ENCODE measurements at places on chromosomes 3 and 15.

GRCh38 chr3:151191095-151191494 lies 11.9 kb downstream of the GPR171 start:
- no peak for DNase-seq

DNA sequence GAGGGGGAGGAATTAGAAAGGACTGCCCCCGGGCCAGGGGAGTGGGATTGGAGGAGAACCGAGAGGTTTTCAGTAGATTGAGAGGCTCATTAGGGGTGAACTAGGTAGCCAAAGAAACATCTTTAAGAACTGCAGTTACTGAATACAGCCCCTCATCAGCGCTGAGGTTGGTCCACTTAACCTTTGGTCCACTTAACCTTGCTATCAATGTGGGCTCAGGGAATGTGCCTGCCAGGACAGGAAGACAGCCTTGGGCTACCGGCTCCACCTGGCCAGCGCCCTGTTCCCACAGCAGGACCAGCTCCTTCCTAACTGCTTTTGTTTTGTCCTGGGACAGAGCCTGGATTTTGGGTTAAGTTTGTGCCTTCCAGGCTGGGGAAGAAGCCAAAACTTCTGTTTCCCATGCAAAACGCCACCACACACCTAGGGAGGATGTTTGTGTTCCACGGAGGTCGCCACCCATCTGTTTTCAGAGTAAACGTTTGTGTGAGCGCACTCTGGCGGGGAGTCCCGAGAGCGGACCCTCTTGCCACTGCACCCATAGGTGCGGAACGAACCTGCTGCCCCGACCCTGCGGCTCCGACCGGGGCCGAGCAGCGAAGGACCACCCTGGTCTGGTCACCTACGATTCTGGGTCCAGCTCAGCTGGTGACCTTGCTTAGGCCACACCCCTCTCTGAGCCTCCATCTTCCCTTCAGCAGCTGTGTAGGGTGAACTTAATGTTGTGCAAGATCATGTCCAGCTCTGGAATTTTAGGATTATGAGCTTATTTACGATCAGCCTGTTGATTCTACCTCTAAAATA lies 107.4 kb downstream of the VGLL4 start:
- no peak for DNase-seq

- no peak for DNase-seq
These were observed 178.1 kb downstream of the RORA start for GRCh38 chr15:61050844-61051568.

DNA sequence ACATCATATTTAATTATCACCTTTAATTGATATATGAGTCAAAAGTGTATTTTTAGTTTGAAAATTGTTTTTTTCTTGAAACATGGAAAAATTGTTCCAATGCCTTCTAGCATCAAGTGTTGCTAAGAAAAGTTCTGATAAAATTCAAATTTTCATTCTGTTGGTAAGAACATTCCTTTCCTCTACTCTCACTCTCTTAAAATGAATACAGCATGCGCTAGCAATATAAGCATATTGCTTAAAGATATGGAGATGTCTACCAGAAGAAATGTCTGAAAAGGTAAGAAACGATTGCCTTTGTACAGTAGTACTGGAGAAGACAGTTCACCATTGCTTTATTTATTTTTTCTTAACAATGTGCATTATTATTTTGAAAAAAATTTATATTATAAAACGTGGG lies 17.6 kb upstream of the ZBTB38 start:
- DNase-seq: no peak

DNA sequence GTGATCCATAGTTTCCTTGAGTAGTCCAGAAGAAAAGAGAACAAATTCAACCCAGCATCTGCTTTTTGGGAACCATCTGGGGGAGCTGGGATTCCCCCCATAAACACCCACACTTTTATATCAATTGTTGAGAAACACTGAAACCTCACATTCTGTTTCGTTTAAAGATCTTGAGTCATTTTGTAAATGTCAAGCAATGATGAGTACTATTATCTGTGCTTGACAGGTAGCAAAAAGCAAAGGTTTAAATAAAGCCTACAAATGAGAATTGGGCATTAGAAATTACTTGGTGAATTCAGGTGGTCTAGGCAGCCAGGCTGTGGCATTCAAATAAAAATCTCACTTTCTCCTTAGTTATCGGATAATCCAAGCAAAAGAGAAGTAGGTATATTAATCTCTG lies 75.7 kb downstream of the TMEM266 start:
- no peak for DNase-seq

DNA sequence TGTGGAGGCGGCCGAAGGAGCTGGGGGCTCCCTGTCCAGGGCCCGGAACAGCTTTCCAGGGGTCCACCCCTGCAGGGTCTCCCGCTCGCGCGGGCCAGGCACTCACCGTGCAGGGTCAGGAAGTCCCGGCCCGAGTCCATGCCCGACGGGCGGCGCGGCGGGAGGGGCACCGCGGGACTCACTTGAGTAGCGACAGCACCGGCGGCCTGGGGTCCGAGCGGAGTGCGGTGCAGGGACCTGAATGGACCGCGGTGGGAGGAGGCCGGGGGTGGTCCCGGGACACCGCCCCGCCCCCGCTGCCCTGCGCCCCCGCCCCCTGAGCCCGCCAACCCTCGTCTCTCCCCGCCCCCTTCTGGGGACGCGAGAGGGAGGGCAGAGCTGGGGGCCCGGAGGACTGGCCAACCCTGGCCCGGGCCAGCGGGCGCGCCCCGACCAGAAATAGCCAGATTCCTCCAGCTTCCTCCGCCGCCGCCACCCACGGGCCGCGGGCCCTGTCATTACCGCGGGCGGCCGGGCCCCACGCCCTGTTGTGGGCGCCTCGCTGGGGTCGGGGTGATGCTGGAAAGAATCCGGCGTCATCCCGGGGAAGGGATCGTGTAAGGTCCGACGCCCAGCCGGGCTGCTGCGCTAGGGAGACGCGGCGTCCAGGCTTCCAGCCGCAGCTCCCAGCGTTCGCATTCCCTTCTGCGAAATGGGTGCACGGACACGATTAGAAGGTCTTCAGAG lies at the start of gene PLCD1:
Gene PLCD1, minus strand, starts transcription at position 243 of the 726 bp plus-strand sequence. Its CDS starts 103 bp downstream, at position 140.
- peak; percentile 63 for DNase-seq

DNA sequence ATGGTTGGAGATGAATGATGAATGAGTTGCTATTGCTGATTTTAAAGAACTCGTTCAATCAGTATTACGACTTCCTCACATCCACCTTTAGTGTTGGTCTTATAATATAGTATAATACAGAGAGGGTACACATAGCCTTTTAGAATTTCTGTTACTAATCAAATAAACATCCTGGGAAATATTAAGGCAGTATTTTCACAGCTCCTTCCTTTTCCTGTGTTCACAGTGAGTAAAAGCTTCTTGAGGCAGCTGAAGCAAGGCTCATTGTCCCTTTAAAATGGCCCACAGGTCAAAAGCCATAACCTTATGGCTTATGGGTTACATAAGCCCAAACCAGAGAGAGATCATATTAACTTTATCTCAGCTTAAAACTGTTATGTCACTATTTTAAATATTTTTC lies 1.3 kb upstream of the BTLA start:
- DNase-seq: no peak

Data from ACHN (cell line).